ENCODE measurements at places on chromosomes 4 and X.
A peak's percentile ranks its signal among the peaks of the same experiment; 100 is the strongest.

DNA sequence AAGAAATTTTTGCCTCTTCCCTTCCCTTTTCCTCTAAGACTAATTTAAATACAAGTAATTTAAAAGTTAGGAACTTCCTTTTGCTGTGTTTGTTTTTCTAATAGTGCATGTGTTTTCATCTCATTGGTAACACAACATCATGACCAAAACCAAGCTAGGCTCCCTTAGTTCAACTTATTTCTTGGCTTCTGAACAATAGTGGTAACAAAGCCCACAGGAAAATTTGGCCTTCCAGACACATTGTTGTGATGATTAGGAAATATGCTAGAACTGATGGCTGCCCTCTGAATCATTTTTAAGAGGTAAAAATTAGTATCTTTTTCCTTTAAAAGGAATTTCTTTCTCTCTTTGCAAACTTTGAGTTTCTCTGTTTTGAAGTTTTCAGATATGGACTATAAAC lies 25.5 kb upstream of the TEC start:
- no peak for DNase-seq

DNA sequence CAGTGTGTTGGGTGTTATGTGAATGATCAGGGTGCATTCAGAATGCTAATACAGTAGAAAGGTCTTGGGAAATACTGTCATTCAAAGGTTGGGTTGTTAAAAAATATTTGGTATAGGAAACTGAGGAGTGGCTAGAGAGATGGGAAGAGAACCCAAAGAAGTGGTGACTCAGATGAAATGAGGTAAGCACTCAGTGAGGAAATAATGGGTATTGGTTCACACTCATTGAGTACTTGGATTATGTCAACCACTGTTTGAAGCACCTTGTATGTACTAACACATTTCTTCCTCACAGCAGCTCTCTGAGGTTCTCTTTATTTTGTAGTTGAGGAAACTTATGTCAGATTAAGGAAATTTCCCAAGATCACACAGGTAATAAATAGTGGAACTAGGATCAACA lies 40.8 kb upstream of the NUDT6 start:
- no peak for DNase-seq

GRCh38 chr4:76696109-76696508 lies 201.8 kb downstream of the SOWAHB start:
- peak; percentile 90 for DNase-seq

- peak; percentile 18 for DNase-seq
These were observed 8.2 kb upstream of the CNOT6L start for GRCh38 chr4:77827343-77827742.

GRCh38 chrX:154440623-154441357 lies 3.2 kb upstream of the FAM50A start:
- DNase-seq: no peak

DNA sequence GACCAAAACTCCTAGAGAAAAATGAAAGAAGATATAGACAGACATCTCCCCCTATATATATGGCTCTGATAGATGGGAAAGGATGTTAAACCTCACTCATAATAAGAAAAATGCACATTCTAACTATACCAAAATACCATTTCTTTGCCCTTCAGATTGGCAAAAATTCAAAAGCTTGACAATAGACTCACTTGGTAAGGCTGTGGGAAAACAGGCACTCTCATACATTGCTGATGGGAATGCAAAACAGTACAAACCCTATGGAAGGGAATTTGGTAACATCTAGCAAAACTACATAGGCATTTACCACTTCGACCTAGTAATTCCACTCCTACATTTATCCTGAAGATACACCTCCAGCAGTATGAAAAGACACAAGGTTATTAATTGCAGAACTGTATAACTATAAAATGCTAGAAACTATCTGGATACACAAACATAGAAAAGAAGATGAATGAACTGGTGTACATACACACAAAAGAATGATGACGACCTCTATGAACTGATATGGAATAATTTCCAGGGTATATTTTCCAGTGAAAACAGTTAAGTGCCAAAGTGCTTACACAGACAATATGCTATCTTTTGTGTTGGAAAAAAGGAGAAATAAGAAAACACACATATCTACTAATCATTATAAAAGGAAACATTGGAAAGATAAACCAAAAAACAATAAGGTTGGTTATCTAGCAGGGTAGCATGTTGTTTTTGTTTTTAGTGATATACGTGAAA lies 48.5 kb downstream of the WDFY3 start:
- no peak for DNase-seq

DNA sequence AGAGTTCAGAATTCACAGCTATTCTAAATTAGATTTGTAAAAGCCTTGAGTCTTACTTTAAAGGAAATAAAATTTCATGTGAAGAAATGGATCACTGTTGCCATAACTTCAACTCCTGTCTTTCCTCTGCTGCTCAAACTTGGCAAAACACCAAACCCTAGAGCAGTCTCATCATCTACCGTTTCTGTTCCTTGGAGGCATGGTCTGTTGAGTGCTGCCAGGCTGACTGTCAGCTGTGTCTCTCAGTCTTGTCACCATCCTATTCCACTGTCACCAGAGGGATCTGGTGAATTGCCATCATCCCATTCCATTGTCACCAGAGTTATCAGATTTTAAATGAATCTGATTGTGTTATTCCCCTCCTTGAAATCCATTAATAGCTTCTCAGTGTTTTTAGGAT lies 55.6 kb downstream of the STIM2 start:
- DNase-seq: no peak

DNA sequence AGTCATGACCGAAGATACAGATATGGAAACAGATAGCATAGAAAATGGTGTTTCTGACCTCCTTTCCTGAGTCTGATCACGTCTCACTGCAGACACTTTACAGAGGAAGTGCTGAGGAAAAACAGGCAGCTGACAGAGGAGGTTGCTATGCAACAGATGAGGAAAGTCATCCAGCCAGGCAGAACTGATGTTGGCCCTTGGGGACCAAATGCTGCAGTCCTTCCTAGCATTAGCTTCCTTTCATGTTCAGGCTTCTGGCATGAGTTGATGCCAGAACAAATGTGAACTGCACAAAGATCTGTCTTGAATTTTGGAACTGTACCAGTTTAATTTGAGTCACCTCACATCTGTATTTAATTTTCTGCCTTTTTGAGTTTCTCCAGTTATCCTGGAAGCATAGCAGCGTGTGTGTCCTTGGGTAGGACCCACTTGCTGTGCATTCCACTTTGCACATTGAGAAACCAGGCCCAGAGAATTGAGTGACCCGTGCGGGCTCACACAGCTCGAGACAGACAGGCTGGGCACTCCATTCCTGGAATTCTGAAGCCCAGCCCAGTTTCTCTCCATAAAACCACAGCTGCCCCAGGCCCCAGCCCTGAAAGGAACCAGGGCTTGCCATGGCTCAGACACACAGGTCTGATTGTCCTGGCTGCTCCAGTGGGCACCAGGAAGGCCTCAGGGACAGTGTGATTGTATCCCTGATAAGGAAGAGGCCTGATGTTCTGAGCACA lies 1.4 kb upstream of the MAGED1 start:
- peak; percentile 3 for DNase-seq

DNA sequence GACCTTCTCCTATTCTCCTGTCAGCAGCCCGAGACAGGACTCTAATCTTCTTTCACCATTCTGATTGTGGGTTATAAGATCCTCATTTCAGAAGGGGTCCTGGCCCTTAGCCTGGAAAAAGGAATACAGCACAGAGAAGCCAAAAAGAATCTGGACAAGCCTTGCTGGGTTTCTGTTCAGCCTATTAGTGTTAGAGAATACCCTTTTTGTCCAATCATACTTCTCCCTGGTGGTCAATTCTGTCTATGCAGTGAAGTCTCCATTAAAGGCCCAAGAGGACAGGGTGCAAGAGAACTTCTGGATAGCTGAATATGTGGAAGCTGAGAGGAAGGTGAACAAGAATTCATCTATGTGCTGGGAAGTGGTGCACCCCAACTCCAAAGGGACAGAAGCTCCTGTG lies 105.7 kb upstream of the AGA start:
- DNase-seq: no peak

DNA sequence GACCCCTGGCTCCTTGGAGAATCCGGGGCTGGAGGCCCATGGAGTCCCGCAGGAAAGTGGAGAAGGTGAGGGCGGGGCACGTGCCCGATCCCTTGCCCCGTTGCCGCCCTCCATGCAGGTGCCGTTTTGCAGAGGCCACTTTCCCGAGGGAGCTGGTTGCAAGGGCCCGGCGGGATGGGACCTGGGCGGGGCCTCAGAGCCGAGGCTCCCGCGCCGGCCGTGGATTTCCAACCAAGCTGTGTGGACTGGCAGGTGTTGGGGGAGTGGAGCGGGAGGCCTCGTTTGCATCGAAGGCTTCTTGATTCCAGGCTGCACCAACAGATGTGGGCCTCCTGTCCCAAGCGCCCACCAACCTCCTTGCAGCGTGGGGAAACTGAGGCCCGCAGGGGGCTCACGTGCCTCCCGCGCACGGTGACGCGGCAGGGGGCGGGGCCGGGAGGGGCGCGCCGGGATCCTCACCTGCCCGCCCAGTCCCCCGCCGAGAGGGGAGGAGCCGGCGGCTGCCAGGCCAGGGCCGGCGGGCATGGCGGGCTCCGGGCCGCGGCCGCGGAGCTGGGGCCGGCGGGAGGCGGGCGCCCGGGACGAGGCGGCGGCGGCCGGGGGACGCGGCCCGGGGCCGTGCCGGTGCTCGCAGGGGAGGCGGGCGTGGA lies 24.9 kb downstream of the SH3BP2 start:
- DNase-seq: peak; percentile 74

DNA sequence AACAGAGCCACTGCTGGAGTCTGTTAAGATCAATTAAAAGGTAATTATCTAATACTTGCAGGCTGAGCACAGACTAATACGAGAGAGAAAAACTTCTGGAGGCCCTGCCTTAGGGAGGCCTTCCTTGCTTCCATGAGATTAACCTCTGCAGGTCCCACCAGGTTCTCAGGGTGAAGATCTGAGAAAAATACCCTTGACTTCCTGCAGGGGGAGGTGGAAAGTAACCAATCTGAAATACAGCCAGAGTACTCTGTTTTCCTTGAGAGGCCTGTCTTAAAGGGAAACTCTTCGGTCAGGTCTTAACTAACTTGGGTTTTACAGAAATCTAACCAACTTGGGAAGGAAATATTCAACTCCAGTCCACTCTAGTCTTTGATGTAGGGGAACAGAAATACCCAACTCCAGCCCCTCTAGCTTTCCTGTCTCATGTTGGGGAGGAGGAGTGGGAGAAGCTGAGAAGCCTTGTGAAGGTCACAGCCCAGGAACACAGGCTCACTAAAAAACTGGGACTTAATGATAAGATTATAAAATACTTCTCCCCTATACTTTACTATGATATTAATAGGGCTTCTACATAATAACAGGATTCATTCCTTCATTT lies 77.1 kb downstream of the TBCK start:
- DNase-seq: peak; percentile 2

- DNase-seq: no peak
These were observed 246.3 kb downstream of the NDST4 start for GRCh38 chr4:114866901-114867670.

DNA sequence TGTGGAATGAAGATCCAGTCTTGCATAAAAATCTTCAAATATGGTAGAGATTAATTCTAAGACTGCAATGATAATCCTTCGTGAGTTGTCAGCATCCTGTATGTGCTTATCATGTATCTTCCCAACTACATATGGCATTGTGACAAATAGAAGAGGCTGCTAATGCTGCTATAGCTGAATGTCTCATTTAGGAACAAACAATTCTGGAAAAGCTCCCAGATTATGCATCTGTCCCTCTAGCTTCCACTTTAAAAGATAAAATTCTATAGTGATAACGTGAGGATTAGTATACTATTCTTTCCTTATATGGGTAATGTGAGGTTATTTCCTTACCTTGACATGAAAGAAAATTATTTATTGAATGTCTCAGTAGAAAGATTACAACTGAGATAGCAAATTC lies 930.9 kb downstream of the DMD start:
- no peak for DNase-seq

DNA sequence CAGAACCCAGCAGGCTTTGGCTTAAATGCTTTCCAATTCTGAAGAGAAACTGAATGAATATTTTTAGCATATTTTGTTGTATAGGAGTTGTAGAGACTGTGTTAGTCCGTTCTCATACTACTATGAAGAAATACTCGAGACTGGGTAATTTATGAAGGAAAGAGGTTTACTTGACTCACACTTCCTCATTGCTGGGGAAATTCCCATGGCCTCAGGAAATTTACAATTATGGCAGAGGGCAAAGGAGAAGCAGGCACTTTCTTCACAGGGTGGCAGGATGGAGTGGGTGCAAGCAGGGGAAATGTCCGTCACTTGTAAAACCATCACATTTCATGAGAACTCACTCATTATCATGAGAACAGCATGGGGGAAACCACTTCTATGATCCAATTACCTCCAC lies 291.7 kb downstream of the PACRGL start:
- no peak for DNase-seq

DNA sequence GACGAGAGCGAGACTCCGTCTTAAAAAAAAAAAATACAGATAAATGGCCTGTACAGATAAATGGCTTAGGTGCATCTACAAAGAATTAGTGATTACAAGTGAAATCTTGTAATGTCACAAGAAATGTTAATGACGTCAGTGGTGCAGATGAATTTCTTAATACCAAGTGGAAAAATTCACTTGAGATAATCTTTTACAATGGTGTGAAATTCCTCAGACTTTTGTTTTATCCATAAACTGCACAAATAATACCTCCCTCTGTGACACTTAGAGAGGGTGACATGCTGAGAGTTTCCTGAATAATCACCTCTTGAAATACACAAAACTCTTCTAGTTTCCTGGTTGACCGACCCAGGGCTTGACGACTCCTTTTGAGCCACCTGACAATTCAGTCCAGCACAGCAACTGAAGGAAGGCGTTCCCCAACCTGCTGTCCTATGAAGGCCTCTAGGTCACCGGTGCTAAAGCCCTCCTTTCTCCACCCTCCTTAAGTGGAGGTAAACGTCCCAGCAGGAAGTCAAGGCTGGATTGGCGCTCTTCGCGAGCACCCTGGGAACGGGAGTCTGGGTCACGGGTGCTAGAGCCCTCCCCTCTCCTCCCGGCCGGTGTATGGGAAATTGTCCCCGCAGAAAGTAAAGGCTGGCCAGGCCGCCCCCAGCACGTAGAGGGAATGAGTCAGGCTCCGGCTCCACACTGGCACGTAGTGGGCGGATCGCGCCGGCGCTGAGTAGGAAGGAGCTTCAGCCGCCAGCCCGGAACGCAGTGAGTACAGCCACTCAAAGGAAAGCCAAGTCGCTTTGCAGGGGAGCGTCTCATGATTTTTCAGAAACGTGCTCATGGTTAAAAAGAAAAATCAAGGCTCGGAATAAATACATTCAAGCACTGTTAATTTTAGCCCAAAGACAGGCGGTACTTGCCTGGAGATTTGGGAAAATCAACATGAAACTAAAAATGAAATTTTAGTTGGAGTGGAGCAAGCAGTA lies at the start of gene TMEM144:
Gene TMEM144, plus strand, starts transcription at position 662 of the 983 bp plus-strand sequence. CDS start 2,182 bp downstream, outside the sequence.
- peak; percentile 73 for DNase-seq

GRCh38 chr4:163467082-163467770 lies 6.3 kb downstream of the TKTL2 start:
- no peak for DNase-seq

GRCh38 chr4:7843831-7844593 lies 95.6 kb downstream of the AFAP1 start:
- peak; percentile 18 for DNase-seq

DNA sequence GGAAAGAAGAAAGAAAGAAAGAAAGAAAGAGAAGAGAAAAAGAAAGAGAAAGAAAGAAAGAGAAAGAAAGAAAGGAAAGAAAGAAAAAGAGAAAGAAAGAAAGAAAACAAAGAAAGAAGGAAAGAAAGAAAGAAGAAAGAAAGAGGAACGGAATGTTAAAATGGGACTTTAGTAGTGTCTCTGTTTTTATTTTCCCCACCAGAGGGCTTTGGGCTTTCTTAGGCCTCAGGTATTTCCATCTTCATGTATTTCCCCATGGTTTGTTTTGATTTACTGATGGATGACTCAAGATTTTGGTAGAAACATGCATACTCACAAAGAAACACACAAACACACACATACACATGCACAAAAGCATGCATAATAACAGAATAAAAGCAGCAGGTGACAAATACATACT lies 181.2 kb downstream of the AFF2 start:
- no peak for DNase-seq
